ENCODE measurements at places on chromosomes 3 and 15.

GRCh38 chr3:193777524-193777923 lies 184.5 kb downstream of the OPA1 start:
- no peak overlapping the region for H3K4me3 ChIP-seq
- H3K27ac ChIP-seq: no peak overlapping the region
- H3K36me3 ChIP-seq: no peaks in the 10 kb centered on the region
- peaks cover 25% of the 10 kb centered on the region for H3K27me3 ChIP-seq
- peaks cover 12% of the 10 kb centered on the region for H3K4me1 ChIP-seq

DNA sequence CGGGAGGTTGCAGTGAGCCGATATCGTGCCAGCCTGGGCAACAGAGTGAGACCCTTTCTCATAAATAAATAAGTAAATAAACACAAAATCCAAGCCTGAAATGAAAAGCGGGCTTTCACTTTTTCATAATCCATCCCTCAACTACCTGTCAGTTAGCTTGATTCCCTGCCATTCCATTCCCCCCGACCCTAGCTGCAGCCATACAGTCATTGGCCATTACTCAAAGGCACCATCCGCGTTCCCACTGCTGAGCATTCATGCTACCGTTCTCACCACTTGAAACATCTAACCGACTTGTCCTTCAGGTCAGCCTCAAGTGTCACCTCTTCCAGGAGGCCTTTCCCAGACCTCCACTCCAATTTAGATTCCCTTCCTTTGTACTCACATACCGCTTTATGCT lies 1.1 kb upstream of the PARL start:
- H3K4me1 ChIP-seq: peaks cover 33% of the 10 kb centered on the region
- peak overlapping the region; percentile 66 for H3K4me3 ChIP-seq
- H3K36me3 ChIP-seq: no peaks in the 10 kb centered on the region
- DNase-seq: no peak
- H3K27me3 ChIP-seq: no peaks in the 10 kb centered on the region

DNA sequence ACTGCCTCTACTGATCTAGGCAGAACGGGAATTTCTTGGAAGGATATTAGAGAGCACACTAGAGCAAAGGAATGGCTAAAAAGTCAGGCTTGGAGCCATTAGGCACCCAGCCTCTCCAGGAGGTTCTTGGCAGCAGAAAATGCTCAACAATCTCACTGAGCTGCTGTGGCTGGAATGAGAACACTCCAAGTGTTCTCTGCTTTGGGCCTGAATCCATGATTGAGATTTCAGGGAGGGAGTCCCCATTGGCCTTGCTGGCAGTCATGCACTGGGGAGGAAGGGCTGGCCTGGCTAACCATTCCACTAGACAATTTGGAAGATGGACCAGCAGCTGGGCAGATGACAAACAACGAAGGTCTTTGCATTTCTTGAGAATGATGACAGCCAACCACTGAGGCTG lies 362.6 kb downstream of the SHQ1 start:
- peaks cover 83% of the 10 kb centered on the region for H3K4me1 ChIP-seq
- H3K36me3 ChIP-seq: peaks cover 12% of the 10 kb centered on the region
- no peaks in the 10 kb centered on the region for H3K27me3 ChIP-seq
- H3K4me3 ChIP-seq: peak overlapping the region; percentile 59

DNA sequence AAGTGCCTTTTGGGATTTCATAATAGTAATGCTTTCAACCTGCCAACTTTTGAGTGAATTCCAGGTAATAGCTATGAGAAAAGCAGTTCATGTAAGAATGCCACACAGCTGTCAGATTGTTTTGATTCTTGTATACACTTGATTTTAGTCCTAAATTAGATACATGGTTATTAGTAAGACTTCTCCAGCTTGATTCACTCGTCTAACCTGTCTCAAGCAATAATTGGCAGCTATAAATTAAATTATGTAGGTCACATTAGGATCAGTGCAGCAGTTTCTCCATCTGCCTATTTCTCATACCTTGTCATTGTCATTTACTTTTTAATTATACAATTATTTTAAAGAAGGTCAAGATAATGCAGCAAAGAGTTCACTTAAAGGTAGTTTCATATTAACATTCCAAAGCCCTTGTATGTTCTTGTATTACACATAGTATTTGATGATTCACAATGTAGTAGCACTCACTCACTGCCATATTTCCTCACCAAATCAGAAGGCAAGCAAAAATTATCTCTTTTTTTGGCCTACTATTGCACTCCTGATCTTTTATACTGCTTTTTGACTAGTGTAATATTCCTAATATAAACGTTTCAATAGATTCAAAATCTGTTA lies 10.9 kb upstream of the CRYBG3 start:
- no peak for DNase-seq
- H3K27me3 ChIP-seq: no peaks in the 10 kb centered on the region
- H3K4me3 ChIP-seq: no peak overlapping the region
- no peak overlapping the region for H3K27ac ChIP-seq
- H3K36me3 ChIP-seq: no peaks in the 10 kb centered on the region

DNA sequence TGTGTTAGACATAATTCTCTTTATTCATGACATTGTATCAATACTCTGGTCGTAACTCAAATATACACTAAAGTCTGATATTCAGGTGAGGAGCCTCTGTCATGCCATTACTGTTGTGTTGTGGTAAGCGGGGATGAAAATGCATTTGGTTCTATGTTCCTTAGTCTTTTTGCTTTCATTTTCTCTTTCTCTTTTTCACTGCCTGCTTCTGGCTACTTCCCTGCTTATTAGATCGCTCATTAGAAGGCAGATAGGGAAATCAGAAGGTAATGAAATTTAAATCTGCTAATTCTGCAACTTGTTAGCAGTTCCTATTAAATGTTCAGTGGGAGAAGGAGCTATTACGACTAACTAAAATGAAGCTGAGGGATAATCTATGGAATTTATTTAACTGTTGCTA lies 345.0 kb downstream of the GRM7 start:
- no peak for DNase-seq
- no peak overlapping the region for H3K27ac ChIP-seq
- peaks cover 12% of the 10 kb centered on the region for H3K4me1 ChIP-seq
- no peaks in the 10 kb centered on the region for H3K27me3 ChIP-seq

GRCh38 chr3:117998071-117998470 lies 1036.6 kb downstream of the IGSF11 start:
- no peaks in the 10 kb centered on the region for H3K27me3 ChIP-seq
- DNase-seq: no peak
- H3K4me1 ChIP-seq: no peaks in the 10 kb centered on the region
- no peak overlapping the region for H3K4me3 ChIP-seq

DNA sequence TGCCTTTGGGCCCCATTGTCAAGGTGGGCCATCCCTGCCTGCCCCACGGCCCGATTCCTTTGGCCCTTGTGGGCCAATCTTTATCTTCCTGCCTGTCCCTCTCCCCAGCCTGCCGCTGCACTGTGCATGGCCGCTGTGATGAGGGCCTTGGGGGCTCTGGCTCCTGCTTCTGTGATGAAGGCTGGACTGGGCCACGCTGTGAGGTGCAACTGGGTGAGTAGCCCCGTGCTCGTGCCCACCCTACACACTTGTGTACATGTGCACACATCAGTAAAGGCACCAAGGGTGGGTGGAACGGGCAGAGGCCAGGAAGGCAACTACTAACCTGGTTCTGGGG lies 12.2 kb downstream of the NT5DC2 start:
- H3K27ac ChIP-seq: no peak overlapping the region
- peaks cover 2% of the 10 kb centered on the region for H3K36me3 ChIP-seq
- DNase-seq: no peak
- no peaks in the 10 kb centered on the region for H3K27me3 ChIP-seq
- H3K4me1 ChIP-seq: no peaks in the 10 kb centered on the region

DNA sequence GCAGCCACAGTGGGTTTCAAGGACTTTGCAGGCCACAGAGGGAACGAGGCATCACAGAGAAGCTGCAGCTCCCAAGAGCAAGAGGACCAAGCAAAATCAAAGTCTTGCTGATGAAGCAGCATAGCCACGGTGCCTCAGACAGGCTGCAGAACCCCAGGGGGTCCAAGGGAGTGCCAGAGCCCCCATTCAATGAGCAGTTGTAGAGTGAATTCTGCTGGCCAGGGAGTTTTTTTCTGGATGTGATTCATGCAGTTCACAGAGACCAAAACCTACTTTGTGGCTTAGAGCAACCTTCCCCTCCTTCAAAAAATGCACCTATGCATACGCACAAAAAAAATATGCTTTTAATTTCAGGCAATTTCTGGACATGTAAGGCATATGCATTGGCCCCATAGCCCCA lies 409.0 kb downstream of the VPS13C start:
- no peaks in the 10 kb centered on the region for H3K4me1 ChIP-seq
- H3K36me3 ChIP-seq: no peaks in the 10 kb centered on the region
- no peak for DNase-seq
- no peak overlapping the region for H3K27ac ChIP-seq
- no peak overlapping the region for H3K4me3 ChIP-seq

DNA sequence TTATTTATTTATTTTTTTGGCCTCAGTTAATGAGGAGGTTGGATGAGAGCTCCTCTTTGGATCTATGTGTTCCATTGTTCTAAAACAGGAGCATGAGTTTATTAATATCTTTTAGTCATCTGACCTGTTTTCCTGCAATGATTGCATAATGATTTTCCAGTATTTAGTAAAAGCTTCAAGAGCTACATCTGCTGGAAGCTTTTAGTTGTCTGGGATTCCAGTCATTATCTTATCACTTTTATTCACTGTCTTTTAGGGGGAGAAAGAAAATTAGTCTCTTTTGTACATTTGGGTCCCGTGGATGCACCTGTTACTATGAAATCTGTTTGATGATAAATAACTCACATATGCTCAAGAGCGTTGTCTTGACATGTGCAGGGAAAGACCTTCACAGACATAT lies 1270.0 kb downstream of the ROBO1 start:
- no peak overlapping the region for H3K27ac ChIP-seq
- H3K4me3 ChIP-seq: no peak overlapping the region
- no peaks in the 10 kb centered on the region for H3K27me3 ChIP-seq
- H3K36me3 ChIP-seq: no peaks in the 10 kb centered on the region
- DNase-seq: no peak

DNA sequence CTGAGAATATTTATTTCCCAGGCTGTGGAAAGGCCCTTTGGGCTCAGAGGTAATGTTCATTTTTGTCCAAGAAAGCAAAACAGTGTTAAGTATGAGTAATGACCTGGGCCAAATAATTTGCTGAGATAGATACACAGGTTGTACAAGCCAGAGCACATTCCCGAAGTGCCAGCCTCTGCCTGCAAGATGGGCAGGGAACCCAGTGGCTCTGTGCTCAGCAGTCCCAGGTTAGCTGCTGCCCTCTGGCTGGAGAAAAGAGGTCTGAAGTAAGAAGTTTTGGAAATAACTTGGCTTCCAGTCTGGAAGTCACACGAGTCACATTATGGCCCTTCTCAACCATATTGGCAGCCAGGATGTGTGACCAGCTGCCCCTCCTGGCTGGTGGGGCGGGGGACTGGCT lies 20.2 kb downstream of the MYZAP start:
- no peak overlapping the region for H3K4me3 ChIP-seq
- no peak overlapping the region for H3K27ac ChIP-seq
- H3K36me3 ChIP-seq: no peaks in the 10 kb centered on the region
- no peak for DNase-seq

- peaks cover 1% of the 10 kb centered on the region for H3K36me3 ChIP-seq
- no peak overlapping the region for H3K27ac ChIP-seq
- H3K4me3 ChIP-seq: no peak overlapping the region
- H3K4me1 ChIP-seq: peaks cover 38% of the 10 kb centered on the region
These were observed 2.2 kb upstream of the LSMEM2 start for GRCh38 chr3:50276762-50277101.

DNA sequence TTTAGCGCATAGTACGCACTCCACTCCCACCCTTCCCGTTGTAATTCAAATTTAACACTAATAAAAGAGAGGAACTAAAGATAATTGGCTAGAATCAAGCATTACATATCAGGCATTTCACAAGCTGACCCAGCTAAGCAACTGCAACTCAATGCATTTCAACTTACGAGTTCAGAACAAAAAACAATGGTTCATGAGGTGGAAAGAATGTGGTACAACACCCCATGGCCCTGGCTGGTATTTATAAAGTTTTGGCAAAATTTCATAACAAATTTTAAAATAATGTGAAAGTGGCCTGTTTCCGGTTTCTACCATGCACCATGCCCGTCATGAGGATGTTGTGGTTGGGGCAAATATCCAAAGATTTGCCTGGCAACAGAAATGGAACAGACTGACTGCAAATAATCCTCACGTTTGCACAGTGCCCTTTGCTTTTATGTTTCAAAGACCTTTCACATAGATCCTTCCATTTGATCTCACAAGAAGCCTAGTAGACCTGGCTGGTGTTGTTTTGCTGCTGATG lies 455.3 kb upstream of the NR2F2 start:
- no peaks in the 10 kb centered on the region for H3K36me3 ChIP-seq
- H3K27me3 ChIP-seq: no peaks in the 10 kb centered on the region
- H3K27ac ChIP-seq: no peak overlapping the region

DNA sequence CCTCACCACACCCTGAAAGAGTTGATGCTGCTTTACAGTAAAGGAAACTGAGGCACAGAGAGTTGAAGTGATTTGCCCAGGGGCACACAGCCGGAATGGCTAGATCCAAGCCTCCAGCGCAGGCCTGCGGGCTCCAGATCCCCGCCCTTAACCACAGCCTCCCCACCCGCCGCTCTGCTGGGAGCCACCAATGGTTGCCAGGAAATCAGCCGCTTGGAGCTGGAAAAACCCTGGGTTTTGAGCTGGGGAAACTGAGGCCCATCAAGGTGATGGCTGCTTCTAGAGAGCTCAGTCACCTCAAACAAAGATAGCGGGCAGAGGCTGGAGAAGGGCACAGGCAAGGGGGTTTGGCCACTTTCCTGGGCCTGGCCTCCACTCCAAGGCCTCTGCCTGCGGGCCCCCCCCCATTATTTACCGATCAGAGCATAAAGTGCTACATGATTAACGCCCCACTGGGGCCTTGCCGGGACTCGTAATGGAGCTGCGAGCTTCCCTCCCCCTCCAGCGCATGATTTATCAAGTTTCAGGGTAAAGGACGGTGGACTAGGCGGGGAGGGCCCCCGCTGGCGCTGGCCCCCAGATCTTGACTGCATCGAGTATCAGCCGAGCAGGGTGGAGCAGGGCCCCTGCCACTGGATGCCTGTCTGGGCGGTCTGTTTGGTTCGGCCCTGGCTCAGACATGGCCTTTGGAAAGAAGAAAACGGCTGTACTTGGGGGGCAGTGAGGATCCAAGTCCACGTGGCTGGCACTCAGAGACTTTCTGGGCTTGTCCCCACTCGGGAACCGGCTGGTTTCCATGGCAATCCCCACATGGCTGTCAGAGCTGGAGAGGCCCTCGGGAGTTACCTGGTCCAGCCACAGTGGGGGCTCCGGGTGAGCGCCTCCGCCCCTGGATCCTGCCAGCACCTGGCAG lies 9.1 kb downstream of the PLXND1 start:
- no peak overlapping the region for H3K4me3 ChIP-seq
- no peak for DNase-seq
- peaks cover 20% of the 10 kb centered on the region for H3K4me1 ChIP-seq
- no peak overlapping the region for H3K27ac ChIP-seq

GRCh38 chr3:39651993-39652739 lies 157.2 kb upstream of the MYRIP start:
- DNase-seq: no peak
- H3K4me1 ChIP-seq: no peaks in the 10 kb centered on the region
- H3K36me3 ChIP-seq: no peaks in the 10 kb centered on the region
- no peak overlapping the region for H3K4me3 ChIP-seq
- no peak overlapping the region for H3K27ac ChIP-seq
